ENCODE measurements at places on chromosomes 2 and 18.

- DNase-seq = no peak
These were observed 451.7 kb upstream of the HS6ST1 start for GRCh38 chr2:128770143-128771085.

- DNase-seq = no peak
These were observed 133.3 kb downstream of the DNAH6 start for GRCh38 chr2:84649487-84650142.

DNA sequence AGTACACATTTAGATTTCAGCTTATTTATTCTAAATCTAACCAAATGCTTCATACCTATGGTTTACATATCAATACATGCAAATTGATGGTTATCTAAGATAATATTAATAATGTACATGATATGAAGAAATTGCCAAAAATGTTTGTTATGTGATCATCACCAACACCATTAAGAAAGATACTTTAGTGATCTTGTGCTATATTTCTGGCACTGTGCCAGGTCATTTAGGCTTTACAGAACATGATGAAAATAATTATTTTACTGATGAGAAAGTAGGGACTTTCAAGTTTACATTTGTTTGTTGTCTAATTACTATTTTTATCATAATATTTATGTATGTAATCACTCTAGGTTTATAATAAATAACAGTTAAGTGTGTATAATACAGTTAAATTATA, 158.3 kb downstream of the GULP1 start:
- no peak for DNase-seq

DNA sequence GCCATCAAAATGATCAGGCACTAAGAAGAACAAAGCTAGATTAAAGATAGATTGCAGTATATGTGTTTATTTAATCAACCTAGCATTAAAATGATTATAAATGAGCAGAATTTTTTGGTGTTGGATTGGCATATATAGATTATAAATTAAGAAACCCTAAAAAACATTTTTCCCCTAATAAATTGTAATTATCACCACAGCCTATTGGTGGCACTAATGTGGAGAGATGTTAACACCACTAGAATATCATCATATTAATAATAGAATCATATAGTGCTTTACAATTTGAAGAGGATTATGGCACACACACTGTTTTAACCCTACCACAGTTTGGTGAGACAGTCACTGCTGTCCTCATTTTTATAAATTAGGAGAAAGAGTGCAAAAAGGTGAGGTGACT, 112.4 kb upstream of the RND3 start:
- DNase-seq = no peak

DNA sequence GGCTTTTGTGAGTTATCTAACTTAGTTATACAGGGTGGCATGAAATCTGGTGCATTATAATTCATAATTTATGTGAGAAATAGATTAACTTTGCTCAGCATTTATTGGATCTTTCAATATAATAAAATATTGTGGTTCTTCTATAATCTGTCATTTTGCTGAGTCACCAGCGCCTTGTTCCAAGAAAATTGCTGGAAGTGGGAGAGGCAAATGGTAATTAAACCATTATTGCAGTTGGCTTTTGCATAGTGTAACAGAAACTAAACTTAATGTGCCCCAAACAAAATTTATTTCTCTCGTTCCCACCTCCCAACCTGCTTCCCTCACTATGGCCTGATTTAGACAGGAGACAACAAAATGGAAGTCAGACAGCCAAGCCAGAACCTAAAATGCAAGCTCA, 146.3 kb downstream of the GALR1 start:
- no peak for DNase-seq

DNA sequence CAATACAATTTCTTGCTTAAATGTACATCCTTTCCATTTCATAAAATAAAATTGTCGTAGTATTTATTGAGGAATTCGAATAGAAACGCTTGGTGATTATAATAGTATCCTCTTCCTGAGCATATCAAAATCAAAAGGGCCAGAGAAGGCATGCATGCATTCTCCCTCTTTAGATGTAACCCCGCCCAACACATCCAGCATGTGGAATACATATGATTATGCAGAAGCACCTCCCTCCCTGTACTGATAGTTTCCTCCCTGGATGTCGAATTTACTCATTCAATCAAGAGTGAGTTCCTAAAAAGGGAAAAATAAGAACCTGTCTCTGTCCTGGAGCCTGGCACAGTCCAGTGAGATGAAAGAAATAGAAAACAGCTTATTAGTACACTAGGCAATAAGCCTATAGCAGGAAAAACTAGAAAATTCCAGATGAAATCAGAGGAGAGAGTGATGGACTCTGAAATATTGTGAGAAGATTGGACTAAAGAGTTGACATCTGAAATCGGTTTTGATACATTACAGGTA, 262.9 kb downstream of the RDH14 start:
- no peak for DNase-seq

DNA sequence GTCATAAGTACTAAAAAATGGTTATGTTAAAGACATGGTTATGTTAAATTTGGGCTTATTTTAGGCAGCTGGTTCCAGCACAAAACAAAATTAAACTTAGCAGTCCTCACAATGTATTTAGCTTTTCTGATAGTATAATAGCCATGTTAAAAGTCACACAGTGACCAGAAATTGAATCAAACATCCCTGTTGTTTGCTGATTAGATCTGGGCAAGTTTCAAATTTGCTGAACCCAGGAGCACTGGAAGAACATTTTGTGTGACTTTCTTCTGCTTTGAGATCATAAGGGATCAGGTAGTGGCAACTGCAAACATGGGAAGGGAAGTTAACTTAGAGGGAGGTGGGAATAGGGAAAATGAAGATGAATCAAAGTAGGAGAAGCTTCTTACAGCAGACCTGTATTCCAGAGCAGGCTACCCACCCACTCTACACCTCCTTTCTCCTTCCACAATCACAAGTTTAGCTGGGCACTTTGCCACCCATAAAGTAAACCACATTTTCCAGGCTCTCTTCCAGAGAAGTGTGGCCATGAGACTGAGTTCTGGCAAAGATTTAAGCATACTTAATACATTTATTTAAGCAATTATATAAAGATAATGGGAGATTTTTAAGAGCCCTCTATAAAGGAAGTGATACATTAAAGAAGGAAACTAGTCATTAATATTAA, 616.1 kb upstream of the LRATD1 start:
- no peak for DNase-seq

GRCh38 chr2:128452536-128453530, 134.2 kb upstream of the HS6ST1 start:
- no peak for DNase-seq

DNA sequence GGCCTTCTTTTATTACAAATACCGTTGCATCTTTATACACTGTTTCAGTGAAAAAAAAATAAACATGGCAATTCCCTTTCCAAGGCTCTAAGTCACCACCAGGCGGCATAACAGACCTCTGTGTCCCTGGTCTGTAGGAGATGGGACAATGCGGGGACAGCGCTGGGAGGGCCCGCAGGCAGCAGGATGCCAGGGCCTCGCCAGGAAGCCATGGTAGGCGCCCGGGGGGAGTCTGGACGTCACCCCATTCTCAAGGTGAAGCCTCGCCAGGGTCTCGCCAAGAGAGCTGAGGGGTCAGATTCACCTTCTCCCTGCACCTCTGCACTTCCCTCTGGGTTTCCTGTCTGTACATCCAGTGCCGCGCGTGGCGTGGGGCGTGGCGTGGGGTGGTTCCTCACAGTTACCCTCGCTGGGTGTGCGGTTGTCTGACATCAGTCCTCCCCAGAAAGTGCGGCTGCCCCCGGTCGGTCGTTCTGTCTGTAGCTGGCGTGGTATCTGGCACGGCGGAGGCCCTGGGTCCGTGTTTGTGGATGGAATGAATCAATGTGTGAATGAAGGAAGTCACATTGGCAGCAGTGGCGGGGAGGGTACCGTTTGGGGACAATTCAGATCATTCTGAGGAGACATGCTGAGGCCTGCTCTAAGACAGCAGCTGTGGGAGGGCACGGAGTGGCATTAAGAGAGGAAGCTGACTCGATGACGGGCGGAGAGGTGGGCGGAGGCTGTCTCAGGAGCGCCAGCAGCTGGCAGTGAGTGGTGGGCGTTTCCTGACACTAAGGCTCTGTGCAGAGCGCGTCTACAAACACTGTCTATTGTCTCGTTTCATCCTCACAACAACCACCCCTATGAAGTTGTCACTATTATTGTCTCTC, 46.0 kb downstream of the LRRFIP1 start:
- DNase-seq = no peak

DNA sequence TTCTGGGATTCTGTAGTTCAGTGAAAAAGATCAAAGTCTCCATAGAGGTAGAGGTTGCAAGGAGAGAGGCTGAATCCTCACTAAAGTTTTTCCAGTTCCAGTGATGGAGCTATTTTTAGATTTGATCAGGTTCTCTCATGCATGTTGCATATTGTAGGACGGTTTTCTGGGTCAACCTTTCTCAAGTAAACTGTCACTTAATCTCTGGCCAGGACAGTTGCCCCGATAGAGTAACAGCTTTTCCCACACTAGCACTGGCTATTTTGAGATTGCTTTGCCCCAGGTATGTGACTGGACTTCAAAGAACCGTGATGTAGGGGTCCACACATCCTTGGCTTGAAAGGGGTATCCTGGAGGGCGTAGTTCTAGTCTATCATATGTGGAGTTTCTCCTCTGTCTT, 101.2 kb upstream of the MSH2 start:
- no peak for DNase-seq

GRCh38 chr2:24816884-24817283, 23.7 kb downstream of the CENPO start:
- DNase-seq = no peak

- DNase-seq = no peak
These were observed 20.1 kb downstream of the OTOF start for GRCh38 chr2:26457695-26458364.

DNA sequence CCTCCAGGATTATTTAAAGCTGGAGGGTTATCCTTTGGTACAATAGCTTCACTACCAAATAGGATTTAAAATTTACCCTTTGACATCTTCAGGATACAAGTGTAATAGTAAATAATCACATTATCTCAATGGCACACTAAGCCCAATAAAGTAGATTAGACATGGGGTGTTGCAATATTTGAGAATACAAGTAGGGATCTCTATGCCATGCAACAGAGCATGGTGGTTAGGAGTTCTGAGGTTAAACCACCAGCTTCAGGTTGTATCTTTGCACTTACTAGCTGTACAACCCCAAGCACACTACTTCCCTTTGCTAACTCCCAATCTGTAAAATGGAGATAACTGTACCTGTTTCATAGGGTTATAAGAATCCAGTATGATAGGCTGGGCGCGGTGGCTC, 6.2 kb downstream of the MBD2 start:
- no peak for DNase-seq

DNA sequence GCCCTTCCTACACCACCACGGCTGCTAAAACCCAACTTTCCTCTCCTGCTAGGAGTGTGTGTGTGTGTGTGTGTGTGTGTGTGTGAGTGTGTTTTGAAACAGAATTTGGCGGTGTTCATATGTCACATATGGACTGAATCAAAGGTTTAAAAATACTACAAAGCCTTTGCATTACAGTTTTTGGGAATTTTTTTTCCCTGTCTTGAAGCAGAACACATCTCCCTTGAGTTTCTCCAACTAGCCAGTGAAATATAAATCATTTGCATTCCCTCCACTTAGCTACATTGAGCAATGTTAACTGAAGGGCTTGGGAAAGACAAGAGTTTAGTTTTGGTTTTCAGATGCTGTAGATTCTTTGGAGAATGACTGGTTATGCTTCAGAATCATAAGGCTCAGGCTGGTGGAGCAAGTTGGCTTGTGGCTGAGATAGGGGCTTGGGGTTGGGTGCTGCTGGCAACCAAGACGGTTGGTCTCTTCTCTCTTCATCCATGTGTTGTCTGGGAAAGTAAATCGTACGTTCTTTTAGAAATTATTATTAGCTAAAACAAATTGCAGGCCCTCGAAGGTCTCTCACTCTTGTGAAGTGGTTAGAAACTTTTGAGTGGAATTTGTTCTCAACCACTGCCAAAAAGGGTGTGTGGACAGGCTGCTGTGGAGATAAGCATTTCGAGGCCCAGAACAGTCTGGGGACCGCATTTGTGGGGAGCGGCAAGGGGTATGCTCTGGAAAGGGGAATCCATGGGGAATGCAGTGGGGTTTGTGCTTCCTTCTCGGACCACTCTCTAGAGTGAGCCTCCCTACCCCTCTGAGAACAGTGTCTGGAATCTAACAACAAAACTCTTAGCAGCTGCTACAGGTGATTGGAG, 1.4 kb downstream of the NRP2 start:
- no peak for DNase-seq

DNA sequence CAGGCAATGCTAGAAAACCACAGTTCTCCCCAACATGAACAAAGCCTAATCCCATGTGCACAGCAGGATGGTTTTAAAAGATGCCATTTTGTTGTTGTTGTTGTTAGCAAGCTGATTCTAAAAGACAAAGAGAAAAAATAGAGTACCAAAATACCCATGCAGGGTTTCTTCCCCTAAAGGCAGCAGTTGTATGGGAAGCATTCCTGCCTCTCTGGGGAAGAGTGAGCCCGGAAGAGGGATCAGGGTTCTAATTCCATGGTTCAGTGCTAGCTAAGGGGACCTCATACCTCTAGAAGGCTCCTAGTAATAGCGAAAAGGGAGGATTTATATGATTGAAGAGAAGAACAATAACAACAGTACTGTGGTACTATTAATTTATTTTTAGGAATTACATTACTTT, 327.6 kb downstream of the DPP10 start:
- no peak for DNase-seq

DNA sequence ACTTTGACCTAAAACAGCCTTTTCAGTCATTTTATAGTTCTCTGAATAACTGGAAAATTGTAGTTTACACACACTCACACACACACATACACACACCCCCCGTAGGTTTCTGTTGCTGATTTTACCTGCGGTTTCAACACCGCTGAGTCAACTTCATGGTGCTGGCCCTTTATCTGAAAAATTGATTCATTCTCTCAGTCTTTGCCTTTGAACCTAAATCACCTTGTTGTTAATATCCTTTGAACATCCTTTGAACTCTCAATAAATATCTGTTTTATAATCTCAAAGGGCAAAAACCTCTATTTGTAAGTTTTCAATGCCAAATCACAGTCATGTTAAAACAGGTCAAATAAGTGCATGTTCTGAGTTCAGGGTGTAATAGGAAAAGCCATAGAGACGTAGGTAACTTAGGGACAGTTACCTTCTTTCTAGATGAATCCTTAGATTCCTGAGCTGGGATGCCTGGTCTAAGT, 109.0 kb upstream of the BZW1 start:
- no peak for DNase-seq

GRCh38 chr2:25979001-25979400, 3.3 kb downstream of the KIF3C start:
- no peak for DNase-seq

- no peak for DNase-seq
These were observed 59.9 kb downstream of the DYM start for GRCh38 chr18:49400398-49401072.

All from Panc1 (cell line).